Trophoblast cell (in vitro differentiated cells and primary cell): ENCODE measurements at places on chromosomes 16 and 17.
A peak's percentile ranks its signal among the peaks of the same experiment; 100 is the strongest.

DNA sequence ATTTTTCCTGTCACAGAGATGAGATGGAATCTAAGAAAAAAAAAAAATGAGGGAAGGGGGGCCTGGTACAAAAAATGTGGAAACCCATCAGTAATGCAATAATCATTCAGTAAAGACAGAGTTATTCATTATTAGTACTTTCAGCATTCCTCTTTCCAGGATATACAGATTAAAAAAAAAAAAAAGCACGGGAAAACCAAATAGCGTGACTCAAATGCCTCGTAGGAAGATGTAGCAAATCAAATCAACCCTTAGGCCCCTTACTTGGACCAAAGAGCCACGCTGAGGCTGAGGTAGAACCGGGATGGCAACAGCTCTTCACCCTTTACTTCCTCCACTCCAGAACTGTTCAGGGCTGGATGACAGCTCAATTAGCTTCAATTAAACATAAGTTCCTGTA, 52.5 kb downstream of the SMG6 start:
- DNase-seq = no peak

GRCh38 chr17:62653002-62653825, 25.7 kb downstream of the MRC2 start:
- peak; percentile 48 for DNase-seq

DNA sequence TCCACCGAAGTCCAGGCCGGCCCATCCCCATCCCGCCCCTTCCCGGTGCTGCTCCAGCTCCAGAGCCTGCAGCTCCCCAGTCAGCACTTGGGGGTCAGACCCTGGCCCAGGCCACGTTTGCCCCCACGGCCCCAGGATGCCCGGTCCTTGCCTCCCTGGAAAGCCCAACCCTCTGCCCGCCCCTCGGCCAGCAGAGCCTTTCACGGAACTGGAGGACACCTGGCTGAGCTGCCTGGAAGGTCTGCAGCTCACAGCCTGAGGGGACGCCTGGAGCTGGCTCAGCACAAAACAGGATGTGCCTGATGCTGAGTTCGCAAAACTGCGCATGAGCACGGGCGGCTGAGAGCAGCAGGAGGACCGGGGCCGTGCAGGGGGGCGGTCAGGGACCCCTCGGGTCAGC, 29.7 kb upstream of the SSTR5 start:
- peak; percentile 81 for DNase-seq

GRCh38 chr16:89045881-89046280, 47.8 kb upstream of the ACSF3 start:
- DNase-seq = no peak

GRCh38 chr17:48176471-48176855, 68.9 kb downstream of the SNX11 start:
- DNase-seq = no peak

- no peak for DNase-seq
These were observed 11.7 kb downstream of the COL1A1 start for GRCh38 chr17:50189550-50190292.
